ENCODE measurements at places on chromosomes 11 and 22.

GRCh38 chr22:29002603-29003002 lies 59.0 kb downstream of the C22orf31 start:
- no peaks in the 10 kb centered on the region for H3K36me3 ChIP-seq
- DNase-seq: no peak
- no peaks in the 10 kb centered on the region for H3K27me3 ChIP-seq
- H3K27ac ChIP-seq: no peak overlapping the region
- no peak overlapping the region for H3K4me3 ChIP-seq
- peaks cover 18% of the 10 kb centered on the region for H3K4me1 ChIP-seq

- no peak for DNase-seq
- H3K27ac ChIP-seq: no peak overlapping the region
- H3K4me1 ChIP-seq: no peaks in the 10 kb centered on the region
- no peaks in the 10 kb centered on the region for H3K27me3 ChIP-seq
- no peaks in the 10 kb centered on the region for H3K36me3 ChIP-seq
These were observed 26.1 kb downstream of the TYR start for GRCh38 chr11:89203814-89204213.

DNA sequence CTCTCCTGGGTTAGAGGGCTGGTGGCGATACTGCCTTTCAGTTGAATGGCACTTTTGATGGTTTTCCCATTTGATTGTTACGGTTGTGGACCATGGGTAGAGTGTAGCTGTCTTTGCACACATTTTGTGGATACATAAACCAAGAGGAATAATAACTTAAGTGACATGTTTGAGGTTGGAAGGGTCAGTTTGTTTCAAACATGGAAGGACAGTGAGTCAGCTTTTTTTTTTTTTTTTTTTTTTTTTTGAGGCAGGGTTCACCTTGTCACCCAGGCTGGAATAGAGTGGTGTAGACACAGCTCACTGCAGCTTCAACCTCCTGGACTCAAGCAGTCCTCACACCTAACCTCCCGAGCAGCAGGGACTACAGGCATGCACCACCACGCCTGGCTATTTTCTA lies 41.1 kb downstream of the PPFIA1 start:
- H3K27ac ChIP-seq: no peak overlapping the region
- no peaks in the 10 kb centered on the region for H3K36me3 ChIP-seq
- no peaks in the 10 kb centered on the region for H3K4me1 ChIP-seq
- H3K4me3 ChIP-seq: no peak overlapping the region

GRCh38 chr11:19394525-19395016 lies 153.8 kb upstream of the E2F8 start:
- peaks cover 16% of the 10 kb centered on the region for H3K4me1 ChIP-seq
- H3K4me3 ChIP-seq: no peak overlapping the region
- DNase-seq: no peak
- H3K36me3 ChIP-seq: no peaks in the 10 kb centered on the region

DNA sequence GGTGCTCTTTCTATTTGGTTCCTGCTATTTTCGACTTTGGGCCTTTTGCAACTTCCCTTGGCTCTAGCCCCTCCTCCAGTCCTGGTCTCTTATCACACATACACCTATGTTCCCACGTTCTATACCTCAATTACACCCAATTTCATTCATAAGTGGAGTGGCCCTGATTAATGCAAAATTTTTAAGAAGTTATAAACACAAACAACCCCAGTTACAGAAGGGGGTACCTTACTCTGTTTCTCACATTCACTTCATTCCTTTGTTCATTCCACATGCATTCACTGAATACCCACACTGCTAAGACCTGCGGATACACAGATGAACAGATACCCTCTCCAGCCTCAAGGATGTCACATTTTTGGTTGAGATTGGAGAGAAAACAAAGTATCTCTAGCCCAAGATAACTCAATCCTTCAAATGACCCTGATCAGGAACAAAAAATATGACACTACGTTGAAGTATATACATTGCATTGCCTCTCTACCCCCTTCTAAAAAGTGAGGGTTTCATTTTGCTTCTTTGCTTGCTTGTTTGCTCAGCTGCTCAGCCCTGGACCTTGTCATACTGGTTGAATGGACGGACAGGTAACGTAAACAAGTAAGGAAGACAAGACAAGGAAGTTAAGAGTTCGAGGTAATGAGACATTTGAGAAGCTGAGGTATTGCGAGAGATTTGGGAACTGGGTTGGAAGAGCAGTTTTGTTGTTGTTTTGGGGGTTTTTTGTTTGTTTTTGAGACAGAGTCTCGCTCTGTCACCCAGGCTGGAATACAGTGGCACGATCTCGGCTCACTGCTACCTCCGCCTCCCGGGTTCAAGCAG lies 3.6 kb upstream of the VPS37C start:
- H3K27ac ChIP-seq: no peak overlapping the region
- H3K27me3 ChIP-seq: no peaks in the 10 kb centered on the region
- H3K36me3 ChIP-seq: no peaks in the 10 kb centered on the region

DNA sequence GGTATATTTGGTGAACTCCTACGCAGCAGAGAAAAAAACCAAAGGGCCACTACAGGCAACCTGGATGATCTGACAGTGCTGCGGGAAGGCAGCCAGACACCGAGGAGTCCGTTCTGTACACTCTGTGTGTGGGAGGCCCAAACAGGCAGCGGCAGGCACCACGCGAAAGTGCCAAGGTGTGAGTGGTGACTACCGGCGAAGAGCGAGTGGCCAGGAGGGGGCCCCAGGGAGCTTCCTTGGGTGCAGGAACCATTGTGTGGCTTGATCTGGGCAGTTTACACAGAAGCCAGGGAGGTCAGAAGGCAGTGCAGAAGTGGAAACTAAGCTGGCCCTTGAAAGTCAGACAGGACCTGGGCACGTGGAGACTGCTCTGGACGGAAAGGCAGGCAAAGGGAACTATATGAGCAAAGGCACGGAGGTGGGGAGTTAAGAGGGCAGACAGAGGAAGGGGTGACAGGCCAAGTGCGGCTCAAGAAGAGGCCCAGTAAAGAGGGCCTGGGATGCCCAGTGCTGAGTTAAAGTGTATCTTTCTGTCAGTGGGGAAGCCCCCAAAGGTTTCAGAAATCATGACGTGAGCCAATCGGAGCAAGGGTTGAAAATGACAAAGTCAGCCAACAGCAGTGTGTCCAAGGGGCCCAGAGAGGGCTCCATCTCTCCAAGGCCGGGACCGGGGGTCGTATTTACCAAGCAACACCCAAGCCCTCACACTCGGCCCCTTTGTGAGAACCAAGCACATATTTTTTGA lies 10.6 kb downstream of the TMEM184B start:
- H3K36me3 ChIP-seq: peaks cover 5% of the 10 kb centered on the region
- H3K4me1 ChIP-seq: peaks cover 80% of the 10 kb centered on the region
- H3K27ac ChIP-seq: peak overlapping the region; percentile 70
- no peaks in the 10 kb centered on the region for H3K27me3 ChIP-seq

- no peak for DNase-seq
- H3K27me3 ChIP-seq: no peaks in the 10 kb centered on the region
- H3K27ac ChIP-seq: no peak overlapping the region
- no peaks in the 10 kb centered on the region for H3K36me3 ChIP-seq
These were observed 348.5 kb downstream of the TBC1D22A start for GRCh38 chr22:47110817-47111443.

GRCh38 chr11:106409671-106410070 lies 332.2 kb downstream of the AASDHPPT start:
- no peak for DNase-seq
- H3K36me3 ChIP-seq: no peaks in the 10 kb centered on the region
- no peaks in the 10 kb centered on the region for H3K27me3 ChIP-seq
- H3K4me1 ChIP-seq: no peaks in the 10 kb centered on the region

DNA sequence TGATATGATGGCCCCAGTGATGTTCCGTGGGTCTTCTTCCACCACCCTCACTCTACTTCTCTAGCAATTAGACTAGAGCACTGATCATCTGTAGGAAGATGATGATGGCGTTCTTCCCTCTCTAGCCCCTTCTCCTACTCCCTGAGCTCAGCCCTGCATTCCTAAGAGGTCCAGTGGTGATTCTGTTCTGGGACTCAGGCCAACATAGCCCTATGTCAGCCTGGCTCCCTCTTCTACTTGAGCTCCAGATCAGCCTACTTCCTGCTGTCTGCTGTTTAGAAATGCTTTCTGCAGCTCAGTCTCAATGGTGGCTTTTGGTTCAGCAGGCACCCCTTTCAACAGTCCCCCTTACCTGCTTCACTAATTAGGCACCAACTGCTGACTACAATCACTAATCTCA lies 86.1 kb upstream of the ZBED5 start:
- no peak overlapping the region for H3K4me3 ChIP-seq
- no peaks in the 10 kb centered on the region for H3K4me1 ChIP-seq
- H3K27me3 ChIP-seq: no peaks in the 10 kb centered on the region
- DNase-seq: no peak

GRCh38 chr22:36069368-36069767 lies 40.7 kb upstream of the RBFOX2 start:
- no peak overlapping the region for H3K27ac ChIP-seq
- no peak overlapping the region for H3K4me3 ChIP-seq
- no peak for DNase-seq
- H3K27me3 ChIP-seq: no peaks in the 10 kb centered on the region
- no peaks in the 10 kb centered on the region for H3K4me1 ChIP-seq

DNA sequence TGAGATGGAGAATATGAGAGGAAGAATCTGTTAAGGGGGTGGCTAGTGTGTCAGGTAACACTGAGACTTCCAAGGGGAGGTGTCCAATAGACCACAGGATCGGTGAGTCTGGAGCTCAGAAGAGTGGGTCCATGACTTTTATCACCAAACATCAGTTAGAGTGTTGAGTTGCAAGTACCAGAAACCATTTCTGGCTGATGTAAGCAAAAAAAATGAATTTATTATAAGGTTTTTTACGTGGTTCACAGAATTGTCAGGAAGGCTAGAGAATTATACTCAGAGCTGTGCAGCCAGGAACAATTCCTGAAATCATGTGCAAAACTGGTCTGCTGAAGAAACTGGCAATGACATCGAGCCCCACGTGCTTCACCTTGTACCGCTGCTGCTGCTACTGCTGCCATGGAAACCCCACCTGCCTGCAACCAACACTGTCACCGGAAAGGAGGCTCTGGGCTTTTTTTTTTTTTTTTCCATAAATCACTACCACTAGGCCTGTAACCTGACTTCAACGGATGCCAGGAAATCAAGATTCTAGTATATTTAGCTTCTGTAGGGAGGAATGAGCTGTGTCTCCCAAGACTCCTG lies 16.6 kb upstream of the STK33 start:
- DNase-seq: no peak
- peaks cover 11% of the 10 kb centered on the region for H3K4me1 ChIP-seq
- H3K27ac ChIP-seq: no peak overlapping the region
- H3K4me3 ChIP-seq: no peak overlapping the region
- H3K27me3 ChIP-seq: no peaks in the 10 kb centered on the region

DNA sequence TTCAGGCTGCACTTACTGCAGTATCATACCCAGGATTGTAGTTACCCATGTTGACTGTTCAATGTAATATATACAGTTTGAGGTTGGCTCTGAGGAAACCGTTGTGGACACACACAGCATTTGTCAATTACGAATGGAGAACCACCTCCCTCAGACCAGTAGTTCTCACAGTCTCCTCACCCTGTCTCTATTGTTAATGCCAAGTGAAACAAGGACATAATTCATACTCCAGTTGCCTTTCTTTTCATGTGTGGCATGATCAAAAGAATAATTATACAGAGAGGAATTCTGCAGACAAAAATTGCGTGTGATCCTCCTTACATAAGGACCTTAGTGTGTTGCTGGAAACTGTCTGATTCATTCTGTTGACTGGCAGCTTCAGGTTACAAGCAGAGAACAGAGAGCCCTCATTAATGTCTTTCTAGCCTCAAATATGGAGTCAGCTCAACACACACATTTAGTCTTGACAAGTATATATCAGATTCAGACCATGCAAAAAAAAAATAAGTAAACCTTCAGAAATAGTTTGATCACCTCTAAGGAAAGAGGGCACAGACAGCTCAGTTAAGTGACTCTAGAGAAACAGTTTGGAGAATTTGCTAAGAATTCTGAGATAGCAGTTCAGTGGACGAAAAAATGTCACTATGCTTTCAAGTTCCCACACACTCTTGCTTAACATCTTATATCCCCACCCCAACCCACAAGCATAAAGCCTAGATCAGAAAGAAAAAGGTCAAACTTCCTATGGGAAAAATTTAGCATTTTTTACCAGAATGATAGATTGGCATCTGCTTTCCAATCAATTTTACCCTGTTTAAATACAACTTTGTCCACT lies 96.1 kb downstream of the MAML2 start:
- DNase-seq: no peak
- no peaks in the 10 kb centered on the region for H3K27me3 ChIP-seq
- peaks cover 17% of the 10 kb centered on the region for H3K4me1 ChIP-seq
- H3K36me3 ChIP-seq: no peaks in the 10 kb centered on the region

Data from vagina (tissue), 2 donors.